Effector CD4-positive, alpha-beta T cell (primary cell): ENCODE measurements at places on chromosomes 11 and 22.
A peak's percentile ranks its signal among the peaks of the same experiment; 100 is the strongest.

- no peak for DNase-seq
Observed at GRCh38 chr22:49360746-49361145, 466.9 kb downstream of the BRD1 start.

DNA sequence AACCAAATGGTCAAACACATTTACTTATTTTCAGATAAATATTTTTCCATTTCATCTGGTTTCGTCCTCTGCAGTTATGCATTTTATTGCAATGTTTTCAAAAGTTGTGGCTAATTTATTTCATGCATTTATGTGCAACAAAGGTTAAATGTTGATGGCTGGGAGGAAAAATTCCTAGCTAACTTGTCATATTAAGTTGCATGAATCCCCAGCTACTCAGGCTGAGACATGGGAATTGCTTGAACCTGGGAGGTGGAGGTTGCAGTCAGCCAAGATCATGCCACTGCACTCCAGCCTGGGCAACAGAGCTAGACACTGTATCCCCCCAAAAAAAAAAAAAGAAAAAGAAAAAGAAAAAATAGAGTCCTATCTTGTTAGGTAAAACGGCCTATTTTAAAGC lies 1862.4 kb upstream of the RAG2 start:
- no peak for DNase-seq

DNA sequence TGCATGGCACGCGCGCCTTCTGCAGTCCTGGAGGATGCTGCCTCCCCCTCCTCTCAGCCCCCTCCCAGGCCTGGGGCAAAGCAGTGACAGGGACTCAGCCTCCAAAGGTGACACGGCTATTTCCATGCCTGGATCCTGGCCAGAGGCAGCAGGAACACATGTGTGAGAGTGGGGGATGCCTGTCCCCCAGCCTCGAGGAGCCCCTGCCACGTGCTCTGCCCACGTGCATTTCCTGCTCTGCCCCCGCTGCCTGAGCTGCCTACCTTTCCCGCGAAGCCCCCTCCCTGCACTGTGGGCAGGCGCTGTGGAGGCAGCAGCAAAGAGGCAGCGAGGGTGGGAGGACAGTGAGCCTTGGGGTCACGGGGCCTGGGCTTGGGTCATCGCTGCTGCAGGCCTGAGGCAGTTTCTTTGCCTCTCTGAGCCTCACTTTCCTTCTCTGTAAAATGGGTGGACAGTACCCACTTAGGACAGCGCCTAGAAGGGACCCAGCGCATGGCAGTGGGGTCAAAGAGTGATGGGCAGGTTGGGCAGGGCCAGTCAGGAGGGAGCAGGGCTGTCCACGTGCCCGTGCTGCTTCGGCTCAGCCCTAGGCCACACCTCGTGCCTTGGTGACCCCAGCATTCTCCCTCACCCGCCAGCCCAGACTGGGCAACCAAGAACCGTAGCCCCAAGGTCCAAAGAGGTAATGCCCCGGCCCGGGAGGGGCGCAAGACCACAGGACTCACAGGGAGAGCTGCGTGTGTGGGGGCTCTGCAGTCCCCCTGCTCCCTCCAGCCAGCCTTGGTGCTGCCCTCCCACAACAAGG lies 48.6 kb downstream of the FLRT1 start:
- DNase-seq = no peak

- no peak for DNase-seq
Observed at GRCh38 chr22:47928631-47929030, 1166.2 kb downstream of the TBC1D22A start.

DNA sequence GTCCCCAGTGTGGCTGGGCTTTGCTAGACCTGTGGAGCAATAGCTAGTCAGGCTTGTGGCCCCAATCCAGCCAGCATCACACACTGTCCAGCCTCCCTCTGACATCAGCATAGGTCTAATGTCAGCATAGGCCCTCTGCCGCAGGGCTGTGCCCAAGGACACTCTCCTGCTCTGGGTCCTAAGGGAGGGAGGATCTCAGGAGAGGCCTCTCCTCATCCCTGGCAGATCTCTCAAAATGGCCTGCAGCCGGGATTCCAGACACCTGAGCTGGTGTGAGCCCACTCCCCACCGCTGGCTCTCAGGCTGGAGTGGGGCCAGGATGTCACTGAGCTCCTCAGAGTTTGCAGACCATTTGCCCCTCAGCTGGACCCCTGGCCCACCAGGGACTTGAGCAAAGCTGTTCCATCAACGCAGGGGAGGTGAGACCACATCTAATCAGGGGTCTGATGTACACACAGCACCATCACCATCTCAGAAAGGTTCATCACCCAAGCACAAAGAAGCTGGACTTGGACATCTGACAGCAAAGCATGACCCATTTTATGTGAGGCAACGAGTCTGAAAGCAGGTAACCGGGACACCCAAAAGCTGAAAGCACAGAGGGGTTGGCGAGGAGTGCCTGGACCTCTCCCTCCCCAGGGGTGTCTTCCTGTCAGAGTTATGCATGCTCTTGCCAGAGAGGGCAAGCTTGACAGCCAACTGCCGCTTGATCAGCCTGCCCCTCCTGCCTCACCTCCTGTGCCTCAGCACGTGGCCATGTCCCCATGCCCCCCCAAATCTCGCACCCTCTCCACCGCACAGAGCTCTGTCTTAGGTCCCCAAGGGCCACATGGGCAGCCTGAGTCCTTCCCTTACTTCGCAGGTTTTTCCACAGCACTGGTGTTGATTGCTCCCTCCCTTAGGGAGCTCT lies 69.7 kb upstream of the SEPTIN5 start:
- no peak for DNase-seq

- DNase-seq = peak; percentile 35
Observed at GRCh38 chr22:39496131-39496838, 5.8 kb upstream of the MIEF1 start.

GRCh38 chr11:62131170-62131464 lies 7.3 kb downstream of the INCENP start:
- no peak for DNase-seq

DNA sequence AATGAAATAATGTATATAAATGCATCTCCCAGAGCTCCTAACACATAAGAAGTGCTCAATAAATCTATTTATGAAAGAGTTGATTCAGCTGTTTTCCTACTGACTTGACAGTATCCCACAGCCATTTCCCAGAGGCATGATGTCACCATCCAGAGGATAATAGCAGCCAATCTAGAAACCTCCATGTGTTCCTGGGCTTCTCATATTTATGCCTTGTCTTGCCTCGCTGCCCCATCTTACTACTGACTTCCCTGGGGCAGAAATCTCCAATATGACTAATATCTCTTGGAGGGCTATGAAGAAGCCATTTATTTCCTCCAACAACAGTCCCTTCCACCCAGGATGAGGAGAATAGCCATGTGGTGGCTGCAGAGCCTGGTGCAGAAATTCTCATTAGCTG lies 115.4 kb upstream of the NAV2 start:
- DNase-seq = no peak

GRCh38 chr11:16296273-16296672 lies 60.1 kb downstream of the SOX6 start:
- DNase-seq = no peak

GRCh38 chr22:17698948-17699347 lies 60.4 kb downstream of the BCL2L13 start:
- DNase-seq = no peak

DNA sequence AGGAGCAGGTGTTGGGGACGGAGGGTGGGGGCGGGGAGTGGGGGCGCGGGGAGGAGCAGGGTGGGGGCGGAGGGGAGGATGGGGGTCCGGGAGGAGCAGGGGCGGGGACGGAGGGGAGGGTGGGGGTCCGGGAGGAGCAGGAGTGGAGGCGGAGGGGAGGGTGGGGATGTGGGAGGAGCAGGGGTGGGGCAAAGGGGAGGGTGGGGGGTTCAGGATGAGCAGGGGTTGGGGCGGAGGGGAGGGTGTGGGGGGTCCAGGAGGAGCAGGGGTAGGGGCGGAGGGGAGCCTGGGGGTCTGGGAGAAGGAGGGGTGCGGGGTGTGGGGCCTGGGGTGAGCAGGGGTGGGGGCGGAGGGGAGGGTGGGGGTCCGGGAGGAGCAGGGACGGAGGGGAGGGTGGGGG lies 17.1 kb downstream of the CRELD2 start:
- DNase-seq = no peak

GRCh38 chr11:95144313-95145235 lies 54.9 kb downstream of the ENDOD1 start:
- DNase-seq = no peak

GRCh38 chr22:30832407-30832987 lies 136.1 kb downstream of the MORC2 start:
- DNase-seq = no peak

- DNase-seq = no peak
Observed at GRCh38 chr11:86416494-86416893, 41.8 kb downstream of the CCDC81 start.

DNA sequence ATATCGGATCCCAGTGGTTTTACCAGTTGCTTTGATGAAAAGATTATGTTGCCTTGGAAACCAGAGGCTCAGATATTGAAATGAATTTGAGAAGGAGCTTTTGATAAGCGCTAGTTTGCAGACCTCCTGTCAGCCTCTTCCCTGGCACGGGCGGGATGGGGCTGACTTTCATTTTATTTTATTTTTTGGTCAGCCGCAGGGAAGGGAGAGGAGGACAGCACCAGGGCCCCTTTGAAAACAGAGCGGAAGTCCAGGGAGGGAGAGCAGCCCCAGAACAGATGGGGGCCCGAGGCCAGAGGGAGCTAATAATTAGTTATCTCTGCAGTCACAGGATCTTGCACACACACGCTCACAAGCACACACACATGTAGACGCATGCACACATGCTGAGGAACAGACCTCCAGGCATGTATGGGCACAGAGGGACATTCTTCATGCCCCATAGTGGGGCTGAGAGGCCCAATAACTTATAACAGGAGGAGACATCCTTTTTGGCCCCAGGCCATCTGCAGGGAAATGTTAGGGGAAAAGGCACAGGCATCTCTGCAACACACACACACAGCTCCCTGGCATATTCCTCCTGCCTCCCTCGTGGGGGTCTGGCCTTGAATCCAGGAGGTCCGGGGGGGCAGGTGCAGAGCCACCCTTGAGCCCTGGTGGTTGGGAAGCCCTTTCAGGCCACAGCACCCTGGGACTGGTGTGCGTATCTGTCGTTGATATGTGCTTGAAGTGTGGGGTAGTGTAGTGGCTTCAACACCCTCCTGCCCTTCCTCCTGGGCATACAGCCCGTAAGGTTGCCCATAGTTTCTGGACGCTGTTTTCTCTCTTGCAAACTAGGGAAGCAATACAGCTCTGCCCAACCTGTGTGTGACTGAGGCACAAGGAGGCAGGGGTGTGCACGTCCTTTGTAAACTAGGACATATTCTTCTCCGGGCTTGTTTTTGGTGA lies 117.3 kb downstream of the CEP164 start:
- DNase-seq = no peak

DNA sequence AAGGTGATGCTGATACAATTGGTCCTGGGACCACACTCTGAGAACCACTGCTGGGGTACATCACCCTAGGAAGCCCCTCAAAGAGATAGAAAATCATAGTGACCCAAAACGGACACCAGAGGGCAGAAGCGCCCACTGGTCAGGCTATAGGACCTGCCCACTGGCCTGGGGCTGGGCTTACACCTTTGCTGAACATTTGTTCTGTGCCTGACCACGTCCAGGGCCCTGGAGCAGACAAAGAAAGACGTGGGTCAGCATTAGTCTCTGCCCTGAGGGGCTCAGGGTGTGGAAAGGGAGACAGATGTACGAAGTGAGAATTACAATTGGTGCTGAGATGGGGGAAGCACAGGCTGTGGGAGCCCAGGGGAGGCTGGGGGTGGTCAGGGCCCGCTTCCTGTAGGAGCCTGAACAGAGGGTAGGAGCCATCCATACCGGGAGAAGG lies 14.4 kb upstream of the SERPINH1 start:
- no peak for DNase-seq
